ENCODE measurements at places on chromosomes 13 and 19.

- DNase-seq: no peak
Measured at GRCh38 chr13:112732679-112733078, 42.8 kb downstream of the ATP11A start.

- DNase-seq: no peak
Measured at GRCh38 chr13:66886264-66886663, 343.9 kb downstream of the PCDH9 start.

DNA sequence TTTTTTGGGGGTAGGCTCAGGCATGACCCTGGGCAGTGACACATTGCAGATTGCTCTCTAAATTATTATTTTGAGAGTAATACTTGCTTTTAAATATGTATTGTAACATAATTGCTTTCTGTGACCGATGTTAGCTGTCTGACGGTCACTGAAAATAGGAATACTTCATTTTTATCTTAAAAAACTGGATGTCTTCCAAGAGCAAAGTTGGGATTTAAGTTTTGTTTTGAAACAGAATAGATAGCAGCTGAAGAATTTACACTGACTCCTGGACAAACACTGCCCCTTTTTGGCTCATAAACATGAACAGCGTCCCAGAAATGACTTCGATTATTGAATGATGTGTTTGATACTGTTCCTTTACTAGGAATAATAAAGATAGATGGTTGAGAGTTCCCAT, 535.9 kb downstream of the GPC5 start:
- no peak for DNase-seq

GRCh38 chr19:7879111-7879807, 5.1 kb upstream of the PRR36 start:
- no peak for DNase-seq

DNA sequence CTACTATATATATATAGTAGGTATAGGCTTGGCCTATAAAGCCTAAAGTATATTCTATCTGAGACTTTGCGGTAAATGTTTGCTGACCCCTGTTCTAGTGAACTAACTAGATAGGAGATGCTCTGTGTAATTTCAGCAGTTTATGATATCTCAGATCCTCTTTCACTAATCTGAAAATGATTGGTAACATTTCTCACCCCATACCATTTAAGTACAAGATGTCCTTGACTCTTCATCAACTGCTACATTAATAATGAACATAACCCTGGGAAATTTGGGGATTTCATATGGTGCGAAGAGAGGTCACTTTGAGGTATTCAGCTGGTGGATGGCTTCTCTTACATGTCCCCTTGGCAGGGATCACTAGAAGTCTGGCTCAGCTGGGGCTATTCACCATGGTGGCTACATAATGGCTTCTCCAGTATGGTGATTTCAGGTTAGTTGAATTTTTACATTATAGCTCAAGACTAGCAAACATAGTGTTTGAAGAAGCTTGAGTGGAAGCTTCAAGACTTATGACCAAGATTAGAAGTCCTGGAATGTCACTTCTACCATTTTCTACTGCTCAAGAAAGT, 103.6 kb upstream of the MYCBP2 start:
- no peak for DNase-seq

GRCh38 chr13:30726192-30726591, 9.2 kb upstream of the ALOX5AP start:
- no peak for DNase-seq

- DNase-seq: no peak
Measured at GRCh38 chr13:29459813-29460355, 135.6 kb downstream of the SLC7A1 start.

- no peak for DNase-seq
Measured at GRCh38 chr13:26996965-26997752, 174.5 kb downstream of the USP12 start.

DNA sequence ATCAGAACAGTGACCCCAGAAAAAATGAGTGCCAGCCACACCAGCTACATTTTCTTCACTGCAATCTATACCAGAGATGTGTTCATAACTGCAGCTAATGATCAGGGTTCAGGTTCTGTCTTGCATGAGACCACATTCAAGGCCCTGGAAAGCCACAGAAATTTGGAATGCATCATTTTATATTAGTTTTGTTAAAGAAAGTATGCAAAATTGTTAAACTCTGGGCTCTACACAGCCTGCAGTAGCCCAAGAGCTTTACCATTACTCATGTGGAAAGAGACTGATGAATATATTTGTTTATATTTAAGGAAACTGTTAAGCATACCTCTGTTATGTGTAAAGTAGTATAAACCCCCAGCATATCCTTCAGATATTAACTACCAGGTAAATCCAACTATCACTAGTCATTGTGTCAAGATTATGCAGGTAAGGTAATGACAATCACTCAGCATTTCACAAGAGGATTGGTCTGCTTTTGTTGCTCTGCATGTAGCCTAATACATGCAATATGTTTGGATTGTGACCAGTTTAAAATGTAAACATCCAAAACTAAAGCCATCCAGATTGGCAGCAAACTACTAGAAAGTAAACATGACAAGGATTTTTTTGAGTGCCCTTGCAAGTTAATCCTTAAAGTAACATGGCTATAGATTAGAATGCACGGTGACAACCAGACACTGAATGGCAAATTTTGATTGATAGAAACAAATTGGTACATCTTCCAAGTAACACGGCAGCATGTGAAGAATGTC, 429.1 kb upstream of the ARGLU1 start:
- DNase-seq: no peak
